Suppressor macrophage (primary cell): ENCODE measurements at places on chromosomes 6 and 20.

GRCh38 chr6:127824061-127824460 is 76.8 kb downstream of the THEMIS start:
- DNase-seq = no peak

GRCh38 chr20:50711113-50711825 is 19.9 kb upstream of the RIPOR3 start:
- no peak for DNase-seq

GRCh38 chr20:7195704-7196103 is 428.2 kb downstream of the BMP2 start:
- DNase-seq = no peak

- peak; percentile 55 for DNase-seq
Observed at GRCh38 chr6:156752666-156753301, 24.4 kb upstream of the ARID1B start.

DNA sequence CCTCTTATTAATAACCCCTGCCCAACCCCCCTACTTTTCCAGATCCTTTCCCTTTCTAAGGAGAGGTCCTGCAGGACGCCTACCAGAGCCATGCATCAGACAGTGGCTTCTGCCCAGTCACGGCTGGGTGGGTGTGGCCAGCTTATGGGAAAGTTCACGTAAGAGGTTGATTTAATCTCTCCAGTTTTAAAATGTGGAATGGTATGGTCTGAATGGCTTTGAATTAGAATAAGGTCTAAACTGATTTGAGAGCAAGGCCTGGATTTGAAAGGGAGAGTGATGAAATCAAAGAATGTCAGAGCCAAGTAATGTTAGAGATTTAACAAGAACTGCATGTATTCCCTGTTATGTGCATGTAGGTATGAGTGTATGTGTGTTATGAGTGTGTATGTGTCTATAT is 275.7 kb downstream of the PAX1 start:
- no peak for DNase-seq

DNA sequence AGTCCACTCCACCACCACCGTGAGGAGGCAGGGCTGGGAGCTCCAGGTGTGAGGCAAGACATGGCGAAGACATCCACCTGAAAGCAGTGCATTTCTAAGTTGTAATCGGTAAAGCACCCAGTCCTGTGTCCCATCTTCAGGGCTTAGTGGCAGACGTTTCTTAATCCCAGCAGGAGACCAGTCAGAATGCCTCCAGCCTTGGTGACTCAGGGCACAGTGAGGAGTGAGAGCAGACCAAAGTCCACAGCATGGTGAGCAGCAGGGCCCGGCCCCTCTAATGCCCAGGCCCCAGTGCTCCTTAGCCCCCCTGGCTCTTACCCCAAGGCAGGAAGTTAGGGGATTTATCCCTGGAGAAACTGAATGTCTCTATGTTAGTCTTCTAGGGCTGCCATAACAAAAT is 183.9 kb downstream of the SYNDIG1 start:
- DNase-seq = no peak

DNA sequence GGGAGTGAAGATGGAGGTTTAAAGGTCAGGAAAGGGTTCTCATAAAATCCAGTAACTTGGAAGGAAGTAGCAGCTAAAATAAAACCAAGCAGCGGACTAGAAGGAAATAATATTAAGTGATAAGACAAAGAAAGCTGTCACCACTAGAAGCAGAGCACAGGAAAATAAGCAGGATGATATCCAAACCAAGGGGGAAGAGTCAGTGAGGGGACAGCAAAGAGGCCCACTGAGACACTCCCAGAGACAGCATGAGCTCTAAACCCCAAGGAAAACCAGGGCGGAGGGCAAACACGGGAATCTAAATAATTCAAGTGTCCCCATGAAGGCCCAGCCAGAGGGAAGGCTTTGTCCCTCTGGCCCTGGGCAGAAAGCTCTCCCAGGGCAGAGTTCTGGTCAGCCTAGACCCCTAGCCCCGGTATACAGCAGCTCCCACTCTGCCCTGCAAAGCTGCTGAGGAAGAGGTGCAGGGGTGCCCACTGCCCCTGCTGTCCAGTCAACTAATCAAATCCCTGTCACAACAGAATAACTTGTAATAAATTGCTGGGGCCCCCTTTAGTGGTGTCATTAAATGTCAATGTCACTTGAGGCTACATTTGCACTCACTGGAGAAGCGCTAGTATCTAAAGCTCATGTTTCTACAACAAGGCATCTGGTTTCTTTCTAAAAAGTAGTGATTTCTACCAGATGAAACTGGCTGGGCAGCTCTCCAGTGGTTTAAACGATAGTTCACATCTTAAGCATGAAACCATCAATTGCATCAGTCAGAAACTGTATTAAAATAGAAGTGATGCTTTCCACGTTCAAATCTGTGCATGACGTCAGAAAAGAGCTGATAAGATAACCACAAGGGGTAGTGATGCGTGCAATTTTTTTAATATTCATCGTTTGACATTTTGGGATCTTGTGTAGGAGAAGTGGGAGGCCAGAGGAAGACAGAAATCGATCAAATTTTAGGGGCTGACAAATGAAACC is 13.6 kb downstream of the PDE10A start:
- no peak for DNase-seq

DNA sequence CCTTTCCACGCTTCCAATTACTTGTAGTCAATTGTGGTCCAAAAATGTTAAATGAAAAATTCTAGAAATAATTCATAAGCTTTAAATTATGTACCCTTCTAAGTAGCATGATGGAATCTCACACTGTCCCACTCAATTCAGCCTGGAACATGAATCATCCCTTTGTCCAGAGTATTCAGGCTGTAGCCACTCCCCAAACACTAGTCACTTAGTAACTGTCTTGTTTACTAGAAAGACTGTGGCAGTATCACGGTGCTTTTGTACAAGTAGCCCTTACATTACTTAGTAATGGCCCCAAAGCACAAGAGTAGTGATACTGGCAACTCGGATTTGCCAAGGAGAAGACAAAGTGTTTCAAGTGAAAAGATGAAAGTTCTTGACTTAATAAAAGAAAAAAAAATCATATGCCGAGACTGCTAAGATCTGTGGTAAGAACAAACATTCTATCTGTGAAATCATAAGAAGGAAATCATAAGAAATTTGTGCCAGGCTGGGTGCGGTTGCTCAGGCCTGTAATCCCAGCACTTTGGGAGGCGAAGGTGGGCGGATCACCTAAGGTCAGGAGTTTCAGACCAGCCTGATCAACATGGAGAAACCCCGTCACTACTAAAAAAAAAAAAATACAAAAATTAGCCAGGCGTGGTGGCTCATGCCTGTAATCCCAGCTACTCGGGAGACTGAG is 168.5 kb upstream of the SIM1 start:
- DNase-seq = peak; percentile 21

DNA sequence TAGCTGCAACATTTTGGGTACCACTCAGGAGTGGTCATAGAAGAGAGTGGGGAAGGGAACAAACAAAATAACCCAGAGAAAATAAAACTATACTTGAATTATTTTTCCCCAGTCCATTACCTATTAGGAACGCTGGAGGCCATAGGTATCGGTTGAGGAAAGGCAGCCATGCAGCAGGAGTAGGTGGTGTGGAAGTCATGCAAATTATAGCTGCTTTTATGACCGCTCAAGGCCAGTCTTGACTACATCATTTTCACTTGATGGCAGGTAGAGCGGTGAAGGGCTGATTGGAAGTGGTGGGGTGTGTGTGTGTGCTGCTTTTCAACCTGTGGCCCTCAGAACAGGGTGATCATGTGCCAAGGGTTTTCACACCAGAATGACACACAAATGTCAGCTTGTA is 36.5 kb upstream of the KIF13A start:
- DNase-seq = no peak

DNA sequence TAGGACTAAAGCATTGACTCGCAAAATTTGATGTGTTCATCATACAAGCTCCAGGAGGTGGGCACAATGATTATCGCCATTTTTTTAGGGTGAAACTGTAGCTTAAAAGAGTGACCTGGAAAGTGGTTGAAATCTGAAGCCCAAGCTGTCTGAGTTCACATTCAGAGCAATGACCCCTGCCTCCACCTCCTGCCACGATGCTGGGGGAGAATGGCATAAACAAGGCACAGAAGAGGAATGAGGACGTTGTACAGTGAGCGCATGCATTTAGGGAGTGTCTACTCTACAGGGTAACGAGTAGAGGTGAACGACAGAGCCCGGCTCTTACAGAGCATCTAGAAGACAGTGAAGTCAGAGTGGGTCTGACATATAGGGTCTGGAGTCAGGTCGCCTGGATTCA is 37.2 kb downstream of the CNKSR3 start:
- DNase-seq = no peak

GRCh38 chr6:143337201-143337949 is 113.1 kb downstream of the ADAT2 start:
- peak; percentile 42 for DNase-seq

- DNase-seq = no peak
Observed at GRCh38 chr6:90434094-90434493, 137.5 kb upstream of the BACH2 start.
